Articular chondrocyte of knee joint (primary cell): ENCODE measurements at places on chromosomes 11 and 22. TPM values are rescaled to one million over a fixed set of nuclear protein-coding genes. Genes with fewer than 3 reads are reported as not detected.

Gene PEX16
- 18.6 and 21.2 TPM in 2 replicates for total RNA-seq

Gene TUB
- total RNA-seq = 14.0 and 14.5 TPM in 2 replicates

Gene TSG101
- 58.8 and 75.6 TPM in 2 replicates for total RNA-seq

Gene ZNF280B
- total RNA-seq = 1.5 and 1.6 TPM in 2 replicates

Gene CALCB
- not detected in 2 replicates for total RNA-seq

Gene CCDC73
- not detected in 2 replicates for total RNA-seq

Gene PNPLA3
- 2.4 and 8.2 TPM in 2 replicates for total RNA-seq

Gene TEF
- 9.5 and 10.6 TPM in 2 replicates for total RNA-seq

Gene PKDREJ
- under 0.01 and 0.11 TPM in 2 replicates for total RNA-seq

Gene CTSD
- 222 and 262 TPM in 2 replicates for total RNA-seq

Gene ANKRD13D
- total RNA-seq = 18.8 and 23.9 TPM in 2 replicates

Gene OR52A1
- not detected in 2 replicates for total RNA-seq

Gene SLC22A9
- not detected in 2 replicates for total RNA-seq
